ENCODE measurements at places on chromosomes 2 and 18.
A peak's percentile ranks its signal among the peaks of the same experiment; 100 is the strongest.

DNA sequence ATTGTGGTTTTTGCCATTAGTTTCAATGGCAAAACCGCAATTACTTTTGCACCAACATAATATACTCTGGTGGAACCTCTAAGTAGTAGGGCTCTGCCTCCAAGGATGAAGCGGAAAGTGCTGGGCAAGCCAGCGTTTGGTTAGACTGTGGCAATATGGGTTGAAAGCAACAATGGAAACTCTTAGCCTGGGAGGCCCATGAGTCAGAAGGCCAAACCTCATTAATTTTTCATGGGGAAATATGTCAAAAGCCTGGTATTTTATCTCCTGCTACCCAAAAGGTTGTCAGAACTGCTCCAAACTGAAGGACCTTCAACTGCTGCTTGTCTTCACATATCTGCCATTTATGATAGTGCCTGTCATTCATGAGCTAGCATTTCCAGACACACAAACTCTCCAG, 179.1 kb upstream of the CYP26B1 start:
- no peak for DNase-seq

- DNase-seq = no peak
Observed at GRCh38 chr2:132449868-132450267, 33.3 kb downstream of the GPR39 start.

GRCh38 chr2:69300650-69301049, 86.4 kb downstream of the GFPT1 start:
- no peak for DNase-seq

- no peak for DNase-seq
Observed at GRCh38 chr2:173192071-173192470, 116.4 kb downstream of the MAP3K20 start.

GRCh38 chr2:109197491-109198418, 68.8 kb downstream of the SH3RF3 start:
- DNase-seq = no peak

GRCh38 chr2:31140151-31140550, 1.9 kb upstream of the GALNT14 start:
- DNase-seq = no peak

- DNase-seq = no peak
Observed at GRCh38 chr18:34873986-34874580, 164.0 kb downstream of the DTNA start.

DNA sequence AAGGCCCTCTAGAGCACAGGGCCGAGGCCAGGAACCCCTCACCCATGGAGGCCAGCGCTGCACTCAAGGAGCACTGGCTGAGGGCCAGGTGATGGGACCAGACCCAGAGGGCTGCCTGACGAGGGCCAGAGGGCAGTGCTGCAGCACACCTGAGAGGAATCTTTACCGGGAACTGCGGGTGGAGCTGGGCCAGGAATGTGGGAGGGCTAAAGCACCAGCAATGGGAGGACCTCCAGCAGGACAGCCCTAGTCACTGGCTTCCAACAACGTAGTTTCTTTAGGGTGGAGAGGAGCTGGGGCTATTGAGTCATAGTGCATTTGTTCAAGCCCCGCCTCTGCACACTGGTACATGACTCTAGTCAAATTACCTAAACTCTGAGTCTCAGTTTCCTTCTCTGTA, 143.4 kb downstream of the TMEM17 start:
- DNase-seq = no peak

- DNase-seq = no peak
Observed at GRCh38 chr2:216569765-216570164, 63.5 kb upstream of the IGFBP2 start.

- DNase-seq = peak; percentile 60
Observed at GRCh38 chr2:191678437-191679100, 633 bp downstream of the NABP1 start.

GRCh38 chr2:161232571-161232970, 72.3 kb downstream of the TANK start:
- DNase-seq = no peak

DNA sequence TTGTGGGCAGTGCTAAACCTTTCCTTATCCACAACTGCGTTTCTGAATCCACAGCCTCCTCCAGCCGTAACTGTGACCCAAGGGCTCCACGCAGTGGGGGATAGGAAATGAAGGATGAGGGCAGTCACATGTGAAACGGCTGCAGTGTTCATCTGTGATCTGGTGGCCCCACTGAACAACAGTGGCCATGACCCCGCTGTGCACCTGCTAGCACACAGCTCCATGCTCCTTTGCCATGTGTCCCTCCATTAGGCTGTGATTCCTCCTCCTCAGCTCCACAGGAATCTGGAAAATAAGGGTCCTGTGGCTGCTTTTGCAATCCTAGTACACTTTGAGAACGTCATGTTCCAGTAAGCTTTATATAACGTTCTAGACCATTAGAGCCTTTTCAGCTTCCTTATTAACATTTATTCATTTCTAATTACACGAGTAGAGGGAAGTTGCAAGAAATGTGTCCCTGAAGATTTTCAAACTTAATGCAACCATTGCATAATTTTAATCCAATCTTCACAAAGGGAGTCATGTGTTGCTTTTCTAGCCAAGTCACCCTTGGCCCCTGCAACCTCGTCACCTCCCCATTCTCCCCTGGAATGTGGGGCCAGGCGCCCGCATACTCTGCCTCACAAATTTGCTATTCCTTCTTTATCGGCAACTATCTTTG, 7.1 kb upstream of the NAPG start:
- DNase-seq = no peak

Measured in activated T-cell treated with anti-CD3 and anti-CD28 coated beads for 4 hours (primary cell).